Hematopoietic multipotent progenitor cell treated with erythropoietin and hydrocortisone succinate and interleukin-3 and kit ligand, for 6 days (in vitro differentiated cells): ENCODE measurements at places on chromosomes 5 and 9.

- DNase-seq: no peak
These were observed 104.9 kb downstream of the MARCHF3 start for GRCh38 chr5:126925482-126925881.

- DNase-seq: peak; percentile 48
These were observed 31.2 kb downstream of the CDK7 start for GRCh38 chr5:69265931-69266330.

- peak; percentile 21 for DNase-seq
These were observed 97.3 kb downstream of the MAPKAP1 start for GRCh38 chr9:125609744-125610143.

DNA sequence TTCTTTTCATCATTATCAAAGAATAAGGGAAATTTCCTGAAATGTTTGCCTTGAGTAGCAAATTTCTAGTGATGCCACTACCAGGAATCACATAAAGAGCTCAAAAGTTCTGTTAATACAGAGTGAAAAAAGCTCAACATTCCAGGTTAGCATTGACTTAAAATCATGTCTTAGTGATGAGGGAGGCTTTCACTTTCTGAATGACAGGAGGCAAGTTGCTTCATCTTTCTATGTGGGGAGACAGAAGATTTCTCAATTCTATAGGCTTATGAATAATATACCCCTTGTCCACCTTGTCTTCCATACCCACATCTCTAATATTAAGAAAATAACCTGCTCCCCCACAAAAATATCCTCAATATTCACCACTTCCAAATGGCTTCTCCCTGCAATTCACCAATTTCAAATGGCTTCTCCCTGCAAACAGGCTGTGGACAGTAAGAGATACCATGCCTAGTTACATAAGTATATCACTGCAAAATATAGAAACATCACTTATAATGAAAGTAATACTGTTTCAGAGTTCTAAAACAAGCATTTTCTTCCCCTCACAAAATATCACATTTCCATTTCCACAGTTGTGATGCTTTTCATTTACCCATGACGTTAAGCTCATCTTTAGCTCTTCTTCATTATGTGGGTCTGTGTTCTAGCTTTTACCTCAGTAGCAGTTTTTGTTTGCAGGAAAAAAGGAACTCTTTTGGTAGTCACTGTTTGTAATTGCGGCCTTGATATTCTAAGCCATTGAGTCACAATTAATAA lies 2.2 kb upstream of the JAK2 start:
- DNase-seq: no peak

- DNase-seq: no peak
These were observed 54.7 kb upstream of the PRLR start for GRCh38 chr5:35285011-35285410.

DNA sequence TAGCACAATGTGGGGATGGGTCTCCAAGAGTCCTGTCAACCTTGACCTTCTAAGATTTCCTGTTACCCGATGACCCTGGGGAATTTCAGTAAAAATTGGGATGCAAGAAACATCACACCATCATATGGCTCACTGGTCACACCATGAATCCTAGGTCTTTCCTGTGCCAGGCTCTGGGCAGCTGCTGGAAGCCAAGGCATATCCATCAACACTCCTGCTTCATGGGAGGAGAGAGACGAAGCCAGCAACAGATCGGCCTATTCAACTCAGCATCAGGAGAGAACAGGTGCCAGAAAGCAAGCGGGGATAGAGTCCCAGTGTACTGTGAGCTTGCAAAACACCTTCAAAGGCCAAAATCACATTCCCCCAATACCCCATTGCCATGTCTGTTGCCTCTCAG lies 6.5 kb upstream of the NEK6 start:
- DNase-seq: no peak

DNA sequence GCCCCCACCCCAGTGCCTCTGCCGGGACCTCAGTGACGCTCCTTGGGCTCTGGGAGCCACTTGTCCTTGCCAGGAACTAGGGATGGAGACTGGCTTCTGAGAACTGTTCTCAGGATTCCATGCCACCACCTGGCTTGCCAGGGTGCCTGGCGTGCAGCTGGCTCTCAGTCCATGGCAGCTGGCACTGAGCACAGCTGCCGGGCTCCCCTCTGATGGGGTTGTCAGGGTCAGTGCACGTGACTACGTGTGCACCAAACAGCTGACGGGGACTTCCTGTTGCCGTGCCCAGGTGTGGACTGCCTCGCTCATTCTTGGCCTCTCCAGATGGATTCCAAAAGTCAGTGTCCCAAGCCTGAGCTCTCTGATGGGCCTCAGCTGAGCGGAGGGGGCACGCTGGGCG lies 9.4 kb downstream of the KCNT1 start:
- no peak for DNase-seq

DNA sequence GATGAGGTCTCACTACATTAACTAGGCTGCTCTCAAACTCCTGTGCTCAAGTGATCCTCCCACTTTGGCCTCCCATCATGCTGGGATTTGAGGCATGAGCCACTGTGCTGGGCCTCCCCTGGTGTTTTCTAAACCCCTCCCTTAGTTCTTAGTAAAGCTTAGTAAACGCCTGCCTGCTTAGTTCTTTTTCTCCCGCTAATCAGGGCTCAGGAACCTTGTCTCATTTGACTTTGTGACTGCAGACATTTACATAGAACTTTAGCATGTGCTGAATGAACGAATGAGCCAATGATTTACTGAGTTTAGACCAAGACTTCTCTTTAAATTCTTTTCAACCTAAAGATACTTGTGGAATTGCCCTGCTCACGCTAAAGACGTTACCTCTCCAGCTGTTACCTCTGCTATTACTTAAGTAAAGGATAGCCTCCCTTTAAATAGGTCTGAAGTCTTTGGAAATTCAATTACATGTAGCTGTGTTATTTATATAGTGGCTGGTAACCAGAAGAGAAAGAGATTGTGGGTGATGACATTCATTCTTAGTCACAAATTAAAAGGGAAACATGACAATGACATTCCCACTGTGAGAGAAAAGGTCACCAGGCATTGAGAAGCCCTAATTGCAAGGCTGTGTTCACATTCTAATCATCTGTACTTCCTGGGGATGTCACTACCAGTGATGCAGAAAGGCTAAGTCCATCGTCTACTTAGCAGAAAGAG lies 18.6 kb upstream of the SUSD1 start:
- DNase-seq: no peak

DNA sequence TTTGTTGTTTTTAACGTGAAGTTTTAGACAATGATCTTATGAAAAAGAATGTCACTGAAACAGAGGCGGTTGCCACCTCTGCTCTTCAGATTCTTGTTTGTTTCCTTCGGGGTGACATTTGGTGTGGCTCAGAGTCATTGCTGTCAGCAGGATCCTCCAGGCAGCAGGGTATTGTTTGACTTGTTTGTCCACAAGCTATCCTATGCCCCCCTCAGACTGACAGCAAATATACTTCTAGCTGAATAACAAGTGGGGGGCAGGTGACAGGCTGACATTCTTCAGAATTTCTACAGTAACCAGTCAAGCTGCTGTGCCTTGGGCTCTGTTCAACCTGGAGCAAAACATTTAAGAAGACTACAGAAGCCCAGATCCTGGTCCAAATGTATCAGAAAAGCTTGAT lies 383.3 kb downstream of the YTHDC2 start:
- no peak for DNase-seq

DNA sequence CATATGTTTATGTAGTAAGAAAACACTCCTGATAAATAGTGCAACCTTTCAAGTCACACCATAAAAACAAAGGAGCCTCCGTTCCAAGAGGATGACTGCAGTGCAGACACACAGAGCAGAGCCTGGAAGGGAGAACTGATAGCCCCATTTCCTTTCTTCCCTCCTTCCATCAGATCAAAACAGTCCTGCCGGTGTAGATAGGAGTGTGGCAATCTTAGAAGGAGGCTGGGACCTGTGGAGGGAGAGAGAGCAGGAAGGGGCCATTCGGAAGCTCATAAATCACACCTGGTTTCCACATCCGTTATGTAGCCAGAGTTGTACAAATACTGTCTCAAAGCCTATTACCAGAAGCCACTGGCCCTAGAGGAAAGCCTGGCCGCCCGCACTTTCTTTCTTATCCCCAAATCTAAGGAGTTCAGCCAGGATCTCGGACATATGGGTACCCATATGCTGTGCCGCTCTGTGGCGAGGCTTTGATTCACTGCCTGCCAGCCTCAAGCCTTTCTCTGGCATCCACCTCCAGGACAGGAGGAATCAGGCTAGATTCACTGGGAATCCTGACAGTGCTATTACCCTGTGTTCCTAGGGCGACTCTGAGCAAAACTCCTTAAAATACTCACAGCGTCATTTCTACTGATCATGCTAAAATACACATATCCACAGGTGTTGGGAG lies 26.9 kb downstream of the DAP start:
- no peak for DNase-seq

DNA sequence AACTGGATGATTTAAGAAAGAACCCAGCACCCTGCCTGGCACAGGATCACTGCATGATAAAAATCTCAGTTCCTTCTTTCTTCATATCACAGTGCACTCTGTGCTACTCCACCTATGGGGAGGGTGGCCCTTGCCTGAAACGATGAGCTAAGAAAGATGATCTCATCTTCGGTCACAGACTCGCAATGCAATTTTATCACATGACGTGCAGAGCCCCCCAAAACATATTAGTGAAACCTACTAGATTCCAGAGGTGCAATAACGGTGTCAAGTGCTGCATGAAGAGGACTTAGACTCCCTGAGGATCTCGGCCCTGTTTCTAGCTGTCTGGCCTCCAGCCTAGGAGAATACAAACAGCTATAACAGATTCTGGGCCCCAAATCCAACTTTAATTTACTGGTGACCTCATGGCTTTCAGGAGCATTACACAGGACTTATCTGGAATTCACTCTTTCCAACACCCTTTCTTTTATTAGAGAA lies 104.0 kb downstream of the EBF1 start:
- DNase-seq: no peak

DNA sequence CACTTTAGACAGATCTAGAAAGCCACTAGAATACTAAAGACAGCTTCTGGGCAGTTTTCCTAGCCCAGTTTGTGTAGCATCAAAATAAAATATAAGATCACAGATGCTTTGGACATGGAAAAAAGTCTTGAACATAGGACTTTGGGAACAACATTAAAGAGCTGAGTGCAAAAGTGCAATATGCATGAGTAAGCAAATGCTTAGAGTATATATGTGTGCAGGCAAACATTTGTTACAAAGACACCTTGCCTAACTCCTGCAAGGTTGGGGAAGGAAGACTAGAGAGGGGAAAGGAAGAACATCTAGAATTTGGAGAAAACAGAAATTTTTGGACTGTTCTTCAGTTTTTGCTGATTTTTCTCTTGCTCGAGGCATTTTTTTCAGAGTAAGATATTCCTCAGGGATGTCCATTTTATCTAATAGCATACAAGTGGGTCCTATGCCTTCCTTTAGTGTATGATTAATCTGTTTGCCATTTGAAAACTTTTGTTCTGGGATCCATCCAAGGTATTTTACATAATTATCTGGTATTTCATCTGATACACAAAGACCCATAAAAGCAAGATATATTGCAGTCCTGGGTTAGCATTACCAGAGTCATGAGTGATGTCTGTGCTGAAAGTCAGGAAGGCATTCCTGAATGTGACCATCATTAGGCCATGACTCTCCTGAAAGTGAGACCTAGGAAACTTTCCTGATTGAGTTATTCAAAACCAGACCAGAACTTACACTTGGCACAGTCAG lies 142.0 kb upstream of the RGMB start:
- DNase-seq: no peak

DNA sequence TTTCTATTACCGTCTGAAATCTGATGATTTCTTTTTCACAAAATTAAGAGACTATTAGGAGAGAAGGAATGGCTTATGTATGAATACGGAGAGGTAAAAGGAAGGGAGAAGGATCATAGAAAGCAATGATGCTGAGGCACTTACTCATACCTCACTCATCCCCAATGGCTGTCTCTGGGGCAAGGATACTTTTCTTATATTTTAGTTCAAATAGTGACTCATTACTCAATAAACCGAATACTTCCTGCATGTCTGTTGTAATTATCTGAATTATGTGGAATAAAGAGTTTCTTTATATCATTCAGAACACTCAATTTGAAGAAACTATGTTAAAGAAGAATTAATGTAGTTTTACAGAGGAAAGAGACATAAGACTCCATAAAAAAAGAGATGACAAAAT lies 284.5 kb upstream of the NUDT12 start:
- no peak for DNase-seq

DNA sequence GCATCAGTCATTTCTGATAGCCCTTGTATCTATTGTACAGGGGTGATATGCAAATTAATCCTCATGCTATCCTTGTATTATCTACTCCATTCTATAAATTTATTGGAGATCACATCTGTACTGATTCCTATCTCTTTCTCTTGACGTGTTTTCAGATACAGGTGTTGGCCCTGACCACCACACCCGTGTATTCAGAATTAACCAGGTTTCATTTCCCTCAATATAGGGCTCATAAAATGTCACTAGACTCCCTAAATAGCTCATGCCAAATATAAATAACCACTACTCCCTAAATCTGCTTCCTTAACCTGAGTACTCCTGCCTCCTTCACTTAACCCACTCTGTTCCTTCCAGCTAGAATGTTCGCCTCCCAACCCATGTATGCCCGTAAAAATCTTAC lies 522.8 kb upstream of the KLF4 start:
- no peak for DNase-seq

DNA sequence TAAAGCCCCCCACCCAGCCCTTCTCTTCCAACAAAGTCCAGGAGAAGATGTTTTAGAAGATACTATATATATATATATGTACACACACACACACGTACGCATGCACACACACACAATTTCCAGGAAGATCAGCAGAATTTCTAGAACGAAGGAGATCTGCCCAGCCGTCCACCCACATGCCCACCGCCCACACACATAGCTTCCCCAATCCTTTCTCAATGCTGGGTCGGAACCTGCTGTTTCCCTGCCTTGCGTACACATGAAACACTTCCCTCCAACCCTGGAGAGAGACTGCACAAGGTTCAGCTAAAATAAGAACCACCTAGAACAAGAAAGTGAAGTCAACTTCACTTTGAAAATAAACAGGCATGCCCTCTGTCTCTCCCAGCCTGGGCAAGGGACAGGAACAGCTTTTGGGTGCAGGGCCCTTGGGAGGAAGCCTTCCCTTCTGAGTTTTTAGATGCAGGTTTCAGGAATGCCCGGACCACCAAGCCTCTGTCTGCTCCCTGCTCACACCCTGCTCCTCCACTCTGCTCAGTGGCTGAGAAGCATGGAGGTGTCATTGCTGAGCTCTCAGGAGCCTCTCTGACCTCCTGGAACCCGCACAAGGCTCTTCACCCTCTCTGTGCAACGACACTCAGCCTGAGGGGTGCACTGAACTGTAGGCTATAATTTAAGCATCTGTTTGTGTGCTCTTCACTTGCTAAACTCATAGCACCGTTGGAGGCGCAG lies 149.4 kb downstream of the C5orf15 start:
- DNase-seq: no peak

- no peak for DNase-seq
These were observed 16.4 kb downstream of the NNT start for GRCh38 chr5:43619380-43619779.

GRCh38 chr5:151234476-151235238 lies 10.8 kb upstream of the CCDC69 start:
- DNase-seq: peak; percentile 70
